ENCODE measurements at places on chromosomes 1 and 21.

DNA sequence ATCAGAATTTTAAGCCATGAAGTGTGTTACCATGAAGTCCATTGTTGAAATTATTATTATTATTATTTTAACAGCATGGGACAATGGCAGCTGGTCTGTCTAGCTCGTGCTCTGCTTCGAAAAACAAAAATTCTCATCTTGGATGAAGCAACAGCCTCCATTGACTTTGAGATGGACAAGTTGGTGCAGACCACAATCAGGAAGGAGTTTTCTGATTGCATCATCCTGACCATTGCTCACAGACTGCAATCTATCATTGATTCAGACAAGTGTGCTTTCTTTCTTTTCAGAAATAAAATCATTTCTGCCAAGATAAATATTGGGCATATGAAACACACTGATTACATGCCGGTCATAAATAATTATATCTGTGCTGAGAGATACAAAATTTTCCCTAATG is 21.0 kb downstream of the HSPA13 start:
- no peak for DNase-seq

DNA sequence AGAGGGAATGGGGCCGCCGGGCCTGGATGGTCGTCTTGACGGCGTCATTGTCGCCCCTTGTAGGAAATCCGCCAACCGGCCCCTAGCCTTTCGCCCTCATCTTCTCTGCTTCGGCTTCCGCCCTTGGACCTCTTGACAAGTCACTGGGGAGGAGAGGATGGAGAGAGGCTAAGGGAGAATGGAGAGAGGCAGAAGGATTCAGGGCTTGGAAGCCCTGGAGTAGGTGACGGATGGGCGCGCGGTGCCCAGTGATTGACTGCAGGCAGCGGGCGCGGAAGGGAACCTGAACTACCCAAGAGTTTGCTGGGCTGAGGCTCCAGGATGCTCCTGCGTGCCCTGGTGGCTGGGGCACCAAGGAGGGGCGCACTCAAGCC is 651 bp downstream of the PDE4B start:
- no peak for DNase-seq

- DNase-seq = peak; percentile 4
Measured at GRCh38 chr21:37675202-37675801, 241.0 kb downstream of the KCNJ6 start.

DNA sequence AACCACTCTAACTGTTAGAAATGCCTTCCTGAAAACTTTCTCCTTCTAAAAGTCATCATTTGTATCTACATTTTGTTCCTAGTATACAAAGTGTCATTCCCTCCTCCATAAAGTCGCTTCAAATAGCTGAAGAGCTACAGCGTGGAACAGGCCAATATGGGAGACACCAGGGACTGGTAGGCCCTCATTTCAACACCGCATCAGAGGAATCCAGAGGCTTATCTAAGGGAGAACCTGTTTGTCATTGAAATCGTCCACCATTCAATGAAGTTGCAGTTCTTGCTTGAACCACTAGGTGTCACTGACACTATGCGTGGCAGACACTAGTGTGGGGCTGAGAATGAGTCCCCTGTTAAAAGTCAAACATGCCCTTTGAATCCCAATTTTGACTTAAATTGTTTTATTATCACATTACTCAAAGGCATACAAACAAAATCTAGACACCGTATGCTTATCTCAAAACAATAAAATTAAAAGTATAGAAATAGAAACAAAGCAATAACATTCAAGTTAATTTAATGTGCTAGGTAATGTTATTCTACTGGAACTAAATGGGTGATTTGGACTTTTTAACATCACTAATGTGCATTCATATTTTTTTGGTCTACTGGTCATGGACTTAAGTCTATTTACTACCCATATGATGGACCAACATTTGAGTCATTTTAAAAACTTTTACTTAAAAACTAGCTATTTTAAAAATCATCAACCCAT is 182.3 kb downstream of the FCRL5 start:
- no peak for DNase-seq

GRCh38 chr1:166870584-166870983 is 5.5 kb downstream of the TADA1 start:
- DNase-seq = no peak

- peak; percentile 87 for DNase-seq
Measured at GRCh38 chr1:84847253-84848250, 45.5 kb downstream of the LPAR3 start.

- no peak for DNase-seq
Measured at GRCh38 chr1:219430419-219430818, 182.5 kb downstream of the ZC3H11B start.

- no peak for DNase-seq
Measured at GRCh38 chr1:65510961-65511360, 90.5 kb downstream of the LEPR start.
